Fibroblast of upper back skin (primary cell): ENCODE measurements at places on chromosomes 7 and 10.

DNA sequence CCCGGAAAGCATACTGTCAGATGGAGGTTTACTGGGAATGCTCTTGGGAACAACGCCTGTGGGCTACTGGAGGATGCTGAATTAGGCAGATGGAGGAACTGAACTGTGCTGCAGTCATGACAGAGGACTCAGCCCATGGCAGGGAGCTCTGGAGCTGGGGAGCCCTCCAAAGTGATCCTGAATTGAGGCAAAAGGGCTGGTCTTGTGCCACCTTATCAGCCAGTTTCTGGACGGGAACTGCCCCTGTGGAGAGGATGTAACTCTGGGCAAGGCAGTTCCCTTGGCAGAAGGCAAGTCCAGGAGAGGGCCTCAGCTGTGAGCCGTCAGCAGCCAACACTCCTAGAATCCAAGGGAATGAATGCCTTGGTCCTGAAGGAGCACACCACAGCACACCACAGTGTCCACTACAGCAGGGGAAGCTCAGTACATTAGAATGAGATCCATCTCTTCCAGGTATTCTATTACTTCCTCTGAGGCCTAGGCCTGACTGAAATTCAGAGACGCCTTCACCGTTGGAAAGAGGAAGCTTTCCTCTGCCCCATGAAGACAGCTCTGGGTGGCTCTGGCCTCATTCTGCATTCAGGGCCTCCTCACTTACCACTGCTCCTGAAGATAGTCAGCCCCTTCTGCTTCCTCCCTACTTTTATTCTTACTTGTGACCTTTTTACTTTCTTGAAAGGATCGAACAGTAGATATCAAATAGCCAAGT, 139.6 kb upstream of the GPR26 start:
- no peak for DNase-seq

DNA sequence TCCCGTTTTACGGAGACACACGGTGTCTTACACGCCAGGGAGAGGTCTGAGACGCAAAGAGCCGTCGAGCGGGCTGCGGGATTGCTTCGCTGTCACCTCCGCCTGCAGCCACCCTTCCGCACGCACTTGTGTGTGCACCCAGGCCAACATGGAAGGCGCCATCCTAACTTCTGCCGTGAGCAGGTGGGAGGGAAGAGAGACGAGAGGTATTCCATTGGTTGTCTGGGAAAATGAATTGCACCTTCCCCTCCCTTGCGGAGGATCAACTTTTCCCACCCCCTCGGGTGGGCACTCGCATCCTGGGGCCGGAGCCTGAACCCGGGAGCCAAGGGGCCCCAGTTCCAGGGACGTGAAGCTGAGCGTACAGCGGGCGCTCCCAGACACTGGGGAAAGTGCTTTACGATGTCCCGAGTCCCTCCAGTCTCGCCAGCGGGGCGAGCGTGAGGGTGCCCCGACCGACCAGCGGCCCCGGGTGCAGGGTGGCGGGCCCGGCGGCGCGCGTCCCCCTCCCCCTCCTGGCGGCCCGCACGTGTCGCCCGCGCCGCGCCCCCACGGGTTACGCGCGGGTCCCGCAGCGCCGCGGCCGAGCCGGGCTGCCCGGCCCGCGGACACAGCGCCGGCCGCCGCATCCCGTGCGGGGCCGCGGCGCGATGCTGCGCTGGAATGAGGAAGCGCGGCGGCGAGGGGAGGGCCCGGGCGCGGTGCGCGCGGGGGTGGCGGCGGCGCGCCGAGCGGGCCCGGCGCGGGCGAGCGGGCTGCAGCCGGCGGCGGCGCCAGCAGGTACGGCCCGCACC, 984 bp upstream of the IKZF1 start:
- no peak for DNase-seq

DNA sequence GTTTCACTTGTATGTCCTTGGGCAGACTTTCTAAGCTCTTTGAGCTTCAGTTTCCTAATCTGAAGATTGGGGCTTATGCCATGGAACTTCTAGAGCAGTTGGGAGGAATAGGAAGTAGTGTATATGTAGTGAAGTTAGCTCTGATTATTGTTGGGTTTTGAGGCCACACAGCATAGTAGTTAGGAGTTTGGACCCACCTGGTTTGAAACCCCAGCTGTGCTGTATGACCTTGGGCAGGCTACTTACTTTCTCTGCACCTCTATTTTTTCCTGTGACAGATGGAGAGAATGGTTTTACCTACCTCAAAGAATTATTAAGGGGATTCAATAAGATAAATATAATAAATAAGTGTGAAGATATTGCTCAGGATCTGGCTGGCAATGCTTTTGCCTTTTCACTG, 61.4 kb upstream of the ADRB1 start:
- DNase-seq, result no peak

DNA sequence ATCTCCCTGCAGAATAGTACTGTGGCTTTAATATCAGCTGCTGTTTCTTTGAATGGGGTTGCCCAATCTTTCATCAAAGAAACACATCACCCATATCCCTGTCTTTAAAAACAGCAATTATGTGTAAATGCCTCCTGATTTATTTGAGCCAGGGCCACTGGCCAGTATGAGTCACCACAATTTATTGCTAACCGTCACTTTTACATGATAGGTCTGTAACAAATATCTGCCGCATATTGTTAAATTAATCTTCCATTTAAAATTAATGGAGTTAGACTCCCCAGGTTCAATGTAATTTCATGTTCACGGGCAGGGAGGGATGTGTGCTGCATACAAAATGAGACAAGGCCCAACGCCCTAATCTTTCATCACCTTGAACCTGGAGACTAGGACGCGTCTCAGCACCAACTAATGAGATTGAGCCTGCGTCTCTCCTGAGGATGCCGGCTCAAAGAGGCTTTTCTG, 673.4 kb downstream of the AUTS2 start:
- DNase-seq, result peak; percentile 64

GRCh38 chr7:4273566-4274230, 408.4 kb upstream of the FOXK1 start:
- no peak for DNase-seq

DNA sequence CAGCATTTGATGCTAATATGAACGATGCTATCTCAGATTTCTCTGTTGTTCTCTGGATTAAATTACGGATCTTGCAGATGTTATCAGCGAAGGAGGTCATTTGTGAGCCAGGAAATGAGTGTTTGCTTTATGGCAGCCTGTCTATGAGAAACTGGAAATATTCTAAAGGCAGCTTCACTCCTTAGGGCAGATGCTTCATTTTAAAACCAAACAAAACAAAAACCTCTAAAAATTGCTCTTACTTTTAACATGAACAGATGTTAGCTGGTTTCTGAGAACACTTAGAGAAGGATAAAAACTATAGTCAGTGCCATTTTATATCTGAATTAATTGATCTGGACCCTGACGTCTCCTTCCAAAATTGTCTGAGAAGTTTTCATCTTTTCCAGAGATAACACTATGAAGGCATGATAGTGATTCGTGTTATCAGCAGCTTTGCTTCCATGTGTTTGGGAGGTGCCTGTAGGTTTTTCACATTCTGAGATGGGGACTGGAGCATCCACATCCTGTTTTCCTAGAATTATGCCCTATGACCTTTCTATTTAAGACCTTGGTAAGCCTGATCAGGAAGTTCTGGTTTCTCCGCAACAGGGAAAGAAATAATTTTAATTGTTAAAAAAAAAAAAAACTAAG, 53.1 kb downstream of the CPED1 start:
- DNase-seq, result peak; percentile 12

GRCh38 chr10:55283031-55283430, 482.0 kb upstream of the PCDH15 start:
- no peak for DNase-seq

GRCh38 chr10:69864321-69864720, 62.6 kb downstream of the COL13A1 start:
- DNase-seq, result peak; percentile 93

- no peak for DNase-seq
These were observed 892.7 kb upstream of the ZNF722 start for GRCh38 chr7:63105978-63106377.

- DNase-seq, result no peak
These were observed 81.6 kb upstream of the ETV1 start for GRCh38 chr7:14071045-14071444.

DNA sequence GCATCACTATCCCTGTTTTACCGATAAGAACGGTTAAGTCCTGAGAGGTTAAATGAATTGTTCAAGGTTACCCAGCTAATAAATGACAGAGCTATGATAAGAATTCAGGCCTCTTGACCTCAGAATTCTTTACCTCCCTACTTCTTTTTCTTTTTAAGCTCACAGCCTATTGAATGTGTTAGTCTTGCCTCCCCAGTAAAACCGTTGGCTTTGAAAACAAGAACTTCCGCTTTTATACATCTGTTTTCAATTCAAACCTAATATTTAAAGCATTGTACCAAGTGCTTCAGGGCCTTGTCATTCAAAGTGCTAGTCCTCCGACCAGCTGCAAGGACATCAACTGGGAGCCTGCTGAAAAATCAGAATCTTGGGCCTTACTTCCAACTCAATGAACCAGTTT, 15.6 kb downstream of the SEC31B start:
- DNase-seq, result peak; percentile 87

GRCh38 chr10:1043532-1043995, 5.4 kb downstream of the IDI1 start:
- DNase-seq, result no peak

DNA sequence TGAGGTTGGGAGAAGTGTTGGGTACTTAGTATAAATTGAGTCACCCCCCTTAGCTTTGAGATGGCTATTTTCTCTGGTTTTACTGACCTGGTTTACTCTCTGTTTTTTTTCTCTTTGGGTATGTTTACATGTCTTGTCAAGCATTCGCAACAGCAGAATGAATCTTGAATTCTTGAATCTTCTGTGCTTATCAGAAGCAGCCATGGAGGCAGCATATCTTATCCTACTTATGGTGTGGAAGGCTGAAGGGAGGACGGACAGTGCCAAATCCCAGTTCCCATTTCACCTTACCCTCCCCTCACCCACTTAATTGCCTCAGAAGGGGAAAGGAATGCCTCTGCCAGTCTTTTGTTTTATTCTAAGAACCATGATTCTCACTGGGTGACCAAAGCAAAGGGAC, 3.7 kb downstream of the SND1 start:
- no peak for DNase-seq

- DNase-seq, result no peak
These were observed 65.6 kb downstream of the FOXI2 start for GRCh38 chr10:127802531-127803095.

- no peak for DNase-seq
These were observed 765.9 kb downstream of the LRMDA start for GRCh38 chr10:76197293-76197692.

DNA sequence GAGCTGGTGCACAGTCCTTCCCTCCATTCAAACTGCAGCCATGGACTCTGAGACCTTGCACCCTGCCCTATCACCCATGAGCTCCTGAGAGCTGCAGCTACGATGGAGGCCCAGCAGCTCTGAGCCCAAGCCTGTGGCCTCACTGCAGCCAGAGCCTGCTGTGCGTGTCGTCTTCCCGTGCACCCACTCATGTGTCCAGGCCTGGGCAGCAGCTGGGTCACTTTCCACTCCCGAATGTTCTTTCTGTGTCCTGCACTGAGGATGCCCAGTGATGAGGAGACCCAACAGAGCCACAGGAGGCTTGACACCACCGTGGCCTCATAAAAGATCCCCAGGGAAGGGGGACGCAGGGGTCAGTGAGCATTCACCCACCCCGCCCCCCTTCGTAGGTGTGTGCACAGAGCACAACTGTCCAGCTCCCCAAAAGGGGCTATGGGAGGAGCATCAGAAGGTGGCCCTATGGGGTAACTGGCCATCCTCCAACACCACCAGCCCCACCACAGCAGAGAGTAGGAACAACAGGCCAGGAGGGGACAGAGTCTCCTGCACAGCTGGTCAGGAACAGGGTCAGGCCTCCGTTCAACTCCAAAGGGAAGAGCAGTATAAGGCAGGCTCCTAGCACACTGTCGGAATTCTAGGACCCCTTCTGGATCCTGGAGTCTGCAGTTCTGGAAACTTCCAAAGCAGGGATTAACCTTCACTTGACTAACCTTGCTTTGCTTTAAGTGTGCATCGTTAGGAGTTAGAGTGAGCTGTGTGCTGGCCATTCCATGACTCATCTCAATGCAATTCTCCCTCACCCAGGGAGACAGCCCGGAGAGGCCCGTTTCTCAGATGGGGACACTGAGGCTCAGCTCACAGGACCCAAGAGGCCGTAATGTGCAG, 52.6 kb downstream of the RASGEF1A start:
- no peak for DNase-seq

DNA sequence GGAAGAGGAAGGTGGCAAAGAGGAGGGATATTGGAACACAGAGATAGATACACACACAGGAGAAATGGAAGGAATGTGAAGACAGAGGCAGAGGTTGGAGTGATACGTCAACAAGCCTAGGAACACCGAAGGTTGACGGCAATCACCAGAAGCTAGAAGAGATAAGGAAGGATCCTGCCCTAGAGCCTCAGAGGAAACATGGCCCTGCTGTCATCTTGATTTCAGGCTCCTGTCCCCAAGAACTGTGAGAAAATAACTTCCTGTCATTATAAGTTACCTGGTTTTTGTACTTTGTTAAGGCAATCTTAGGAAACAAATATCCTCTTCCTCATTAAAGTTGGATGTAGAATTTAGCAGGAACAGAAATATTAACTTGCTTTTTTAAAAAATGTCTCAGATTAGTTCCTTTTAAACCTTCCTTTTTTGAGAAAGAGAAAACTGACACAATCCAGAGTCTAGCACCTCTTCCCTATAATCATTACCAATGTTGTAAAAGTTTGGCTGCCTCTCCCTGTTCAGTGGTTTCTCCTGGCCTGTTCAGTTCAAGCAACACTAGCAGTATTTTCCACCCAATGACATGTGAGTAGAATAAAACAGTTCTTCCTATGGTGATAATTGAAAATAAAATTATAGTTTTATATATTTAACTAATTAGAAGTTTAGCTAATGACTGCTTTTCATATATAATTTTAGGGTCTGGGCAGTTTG, 28.8 kb upstream of the GNAI1 start:
- DNase-seq, result no peak

DNA sequence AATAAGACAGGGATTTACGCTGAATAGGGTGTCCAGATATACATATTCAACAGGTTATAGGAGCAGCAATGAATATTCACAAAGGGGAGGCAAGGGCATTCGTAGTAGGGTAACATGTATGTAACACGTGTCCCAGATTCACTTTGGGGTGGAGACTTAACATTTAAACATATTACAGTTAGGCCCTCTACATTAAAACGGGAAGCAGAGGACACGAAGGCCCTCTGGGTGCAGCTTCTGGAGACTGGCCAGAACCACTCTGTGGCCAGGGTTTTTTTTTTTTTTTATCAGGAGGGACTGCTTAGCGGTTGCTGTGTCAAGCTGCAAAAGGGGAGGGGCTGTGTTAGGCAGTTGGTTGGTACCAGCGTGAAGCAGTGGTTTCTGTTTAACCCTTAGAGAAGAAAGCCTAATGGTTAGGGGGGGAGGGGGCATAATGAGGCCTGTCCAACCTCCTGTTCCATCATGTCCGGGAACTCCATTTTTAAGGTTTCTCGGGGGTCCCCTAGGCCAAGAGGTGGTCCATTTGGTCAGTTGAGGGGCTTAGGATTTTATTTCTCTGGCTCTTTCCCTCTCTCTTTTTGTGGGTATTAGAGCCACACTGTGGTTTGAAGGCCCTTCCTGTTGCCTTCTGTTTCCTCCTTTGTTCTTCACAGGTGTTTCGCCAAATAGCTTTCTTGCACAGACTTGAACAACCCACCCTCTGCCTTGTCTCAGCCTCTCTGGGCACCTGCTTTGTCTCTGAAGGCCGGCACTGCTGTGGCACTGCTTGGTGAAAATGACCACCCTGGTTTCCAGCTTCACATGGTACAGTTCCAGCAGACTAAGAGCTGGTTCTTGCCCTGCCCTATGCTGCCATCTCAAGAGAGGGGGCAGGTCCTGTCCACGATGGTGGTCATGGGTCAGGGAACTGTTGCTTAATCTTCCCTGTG, 26.4 kb downstream of the PRF1 start:
- no peak for DNase-seq
